ENCODE measurements at places on chromosomes 3 and 15. TPM values are rescaled to one million over a fixed set of nuclear protein-coding genes. Genes with fewer than 3 reads are reported as not detected.

ITPKA gene
- 18.1 TPM for total RNA-seq

PSMD6 gene
- 86.9 TPM for total RNA-seq

SLITRK3 gene
- under 0.01 TPM for total RNA-seq

PPP1R14D gene
- not detected for total RNA-seq

TTLL13 gene
- not detected for total RNA-seq

TAGLN3 gene
- total RNA-seq = 29.5 TPM

CCDC54 gene
- not detected for total RNA-seq

PLSCR5 gene
- total RNA-seq = not detected

SLC6A11 gene
- total RNA-seq = not detected

GP5 gene
- total RNA-seq = under 0.01 TPM

ADAM10 gene
- 124 TPM for total RNA-seq

CEMIP gene
- 14.6 TPM for total RNA-seq
